Activated T-cell treated with anti-CD3 and anti-CD28 coated beads for 48 hours (primary cell): ENCODE measurements at places on chromosomes 4 and X.

- no peak for DNase-seq
Measured at GRCh38 chrX:3326681-3327080, 19.8 kb downstream of the MXRA5 start.

GRCh38 chrX:115547448-115547847, 13.5 kb upstream of the PLS3 start:
- DNase-seq: no peak

DNA sequence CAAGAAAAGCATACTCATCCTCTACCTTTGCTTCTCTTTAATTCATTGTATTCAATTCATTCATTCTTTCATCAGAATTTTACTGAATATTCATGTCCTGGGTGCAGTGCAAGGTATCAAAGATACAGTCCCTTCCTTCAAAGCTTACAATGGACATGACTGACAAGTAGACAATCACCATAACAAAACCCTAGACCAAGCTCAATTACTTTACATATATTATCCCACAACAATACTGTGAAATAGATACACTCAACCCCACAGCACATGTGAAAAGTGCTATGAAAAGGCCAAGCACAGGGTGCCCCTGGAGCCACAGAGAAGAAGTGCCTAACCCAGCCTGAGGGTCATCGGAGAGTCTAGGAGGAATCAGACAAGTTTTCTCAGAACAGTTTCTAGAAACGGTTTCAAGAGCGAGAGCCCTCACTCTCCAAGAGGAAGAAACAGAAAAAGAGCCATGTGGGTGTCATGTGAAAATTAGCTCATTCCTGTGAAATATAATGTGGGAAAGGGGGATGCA, 15.3 kb downstream of the AMBN start:
- no peak for DNase-seq

GRCh38 chr4:80045786-80046185, 27.2 kb downstream of the ANTXR2 start:
- DNase-seq: no peak

DNA sequence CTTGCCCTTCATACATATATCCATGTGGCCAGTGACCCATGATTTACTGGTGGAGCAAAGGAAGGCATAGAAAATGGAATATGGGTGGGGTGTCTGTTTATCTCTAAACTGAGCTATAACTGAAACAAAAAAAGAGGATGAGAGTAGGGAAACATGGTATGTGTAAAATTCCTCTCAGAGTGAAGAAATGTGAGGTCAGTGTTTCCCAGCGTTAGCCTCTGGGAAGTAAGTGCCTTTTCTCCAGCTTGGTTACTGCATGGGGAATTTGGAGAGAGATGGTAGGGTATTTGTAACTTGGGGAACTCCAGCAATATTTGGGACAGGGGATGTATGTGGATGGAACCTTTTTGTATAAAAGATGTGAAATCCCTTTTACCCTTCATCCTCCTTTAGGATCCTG, 89.4 kb downstream of the AFF1 start:
- DNase-seq: no peak

GRCh38 chrX:129651756-129652564, 2.8 kb downstream of the APLN start:
- DNase-seq: no peak

DNA sequence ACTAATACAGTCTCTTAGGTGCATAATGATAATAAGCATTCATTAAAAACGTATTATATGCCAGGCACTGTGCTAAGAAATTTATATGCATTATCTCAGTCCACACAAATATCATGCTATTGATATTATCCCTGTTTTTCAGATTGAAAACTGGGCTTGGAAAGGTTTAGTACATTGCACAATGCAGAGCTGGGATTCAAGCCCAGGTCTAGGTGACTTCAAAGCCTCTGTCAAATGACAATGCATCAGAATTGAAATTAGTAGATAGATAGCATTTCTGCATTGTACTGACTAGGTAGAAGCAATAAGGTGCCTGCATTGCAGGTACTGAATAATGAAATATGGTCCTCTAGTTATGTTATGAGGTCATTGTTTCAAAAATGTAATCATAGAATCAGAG, 18.2 kb upstream of the SCOC start:
- no peak for DNase-seq

GRCh38 chr4:8258552-8259212, 10.9 kb upstream of the HTRA3 start:
- DNase-seq: no peak

GRCh38 chr4:111837761-111838160, 307.5 kb upstream of the FAM241A start:
- no peak for DNase-seq

GRCh38 chr4:91058345-91058744, 931.2 kb downstream of the CCSER1 start:
- DNase-seq: no peak

DNA sequence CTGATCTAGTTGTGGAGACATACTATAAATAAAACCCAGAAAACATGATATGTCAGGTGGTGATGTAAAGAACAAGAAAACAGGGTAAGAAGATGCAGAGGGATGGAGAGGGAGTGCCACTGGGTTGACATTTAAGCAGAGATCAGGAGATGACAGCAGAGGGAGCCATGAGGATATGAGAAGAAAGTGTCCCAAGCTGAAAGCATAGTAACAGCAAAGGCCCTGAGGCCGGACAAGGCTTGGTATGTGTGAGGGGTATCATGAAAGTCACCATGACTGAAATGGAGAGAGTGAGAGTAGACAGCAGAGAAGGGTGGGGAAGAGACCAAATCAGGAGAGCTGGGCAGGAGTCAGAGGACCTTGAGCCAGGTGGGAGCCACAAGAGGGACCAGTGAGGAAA, 3.4 kb downstream of the GPKOW start:
- no peak for DNase-seq
